ENCODE measurements at places on chromosomes 5 and 9.

DNA sequence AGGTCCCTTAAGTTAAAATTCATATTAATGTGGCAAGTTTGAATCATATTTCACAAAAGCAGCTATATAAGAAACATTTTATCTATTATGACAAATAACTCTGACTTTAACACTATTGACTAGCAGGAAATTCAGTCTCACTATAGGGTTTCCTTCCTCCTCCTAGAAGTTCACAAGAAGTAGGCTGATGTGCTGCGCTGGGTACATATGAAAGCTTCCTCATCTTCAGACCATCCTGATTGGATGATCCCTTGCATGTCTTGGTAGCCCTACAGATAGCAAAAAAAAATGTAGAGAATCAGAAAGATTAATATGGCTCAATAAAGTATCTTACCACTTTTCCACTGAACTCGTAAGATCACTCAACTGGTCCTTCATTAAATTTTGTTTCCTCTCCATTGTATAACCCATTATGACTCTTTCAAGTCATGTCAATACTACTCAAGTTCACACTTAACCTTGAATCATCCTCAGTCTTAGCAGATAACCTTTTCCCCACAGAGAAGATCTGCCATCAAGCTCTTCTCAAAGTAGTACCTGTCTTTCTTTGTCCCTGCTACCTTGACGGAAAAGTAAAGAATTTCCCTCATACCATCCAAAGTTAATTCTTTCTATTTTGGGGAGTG, 11.5 kb upstream of the PSIP1 start:
- no peak for DNase-seq

GRCh38 chr5:12141496-12141895, 237.2 kb upstream of the CTNND2 start:
- no peak for DNase-seq

DNA sequence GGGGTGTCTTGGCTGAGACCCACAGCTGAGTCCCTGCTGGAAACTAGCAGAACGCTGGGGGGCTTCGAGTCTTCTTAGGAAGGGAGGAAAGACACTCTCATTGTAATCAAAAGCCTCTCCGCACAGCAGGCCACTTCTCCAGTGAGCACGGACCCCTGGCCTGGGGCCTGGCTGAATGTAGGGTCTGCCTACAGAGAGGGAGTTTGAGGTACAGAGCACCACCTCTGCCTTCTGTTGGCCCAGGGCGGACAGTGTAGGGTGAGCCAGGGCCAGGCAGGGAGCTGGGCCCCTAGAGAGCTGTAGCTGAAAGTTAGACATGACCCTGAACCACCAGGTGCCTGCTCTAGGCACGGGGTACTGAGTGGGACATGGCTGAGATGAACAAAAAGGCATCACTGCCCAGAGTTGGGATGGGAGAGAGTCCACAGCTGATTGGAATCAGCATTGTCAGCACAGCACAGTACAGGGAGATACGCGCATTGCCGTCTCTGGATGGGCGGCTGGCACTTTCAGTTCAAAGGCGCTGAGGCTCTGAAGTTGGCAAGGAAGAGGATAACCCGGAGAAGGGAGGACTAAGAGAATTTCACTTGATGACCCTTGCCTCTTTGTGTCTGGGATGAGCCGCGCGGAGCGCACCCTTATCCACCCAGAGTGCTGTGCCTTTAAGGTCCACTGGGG, 363 bp upstream of the SLC25A48 start:
- DNase-seq: peak; percentile 13

- no peak for DNase-seq
These were observed 181.9 kb upstream of the MRPS30 start for GRCh38 chr5:44626846-44627245.

- DNase-seq: no peak
These were observed 123.7 kb downstream of the PRELID2 start for GRCh38 chr5:145711417-145711816.

GRCh38 chr9:37617161-37617560, 24.8 kb upstream of the TOMM5 start:
- no peak for DNase-seq

DNA sequence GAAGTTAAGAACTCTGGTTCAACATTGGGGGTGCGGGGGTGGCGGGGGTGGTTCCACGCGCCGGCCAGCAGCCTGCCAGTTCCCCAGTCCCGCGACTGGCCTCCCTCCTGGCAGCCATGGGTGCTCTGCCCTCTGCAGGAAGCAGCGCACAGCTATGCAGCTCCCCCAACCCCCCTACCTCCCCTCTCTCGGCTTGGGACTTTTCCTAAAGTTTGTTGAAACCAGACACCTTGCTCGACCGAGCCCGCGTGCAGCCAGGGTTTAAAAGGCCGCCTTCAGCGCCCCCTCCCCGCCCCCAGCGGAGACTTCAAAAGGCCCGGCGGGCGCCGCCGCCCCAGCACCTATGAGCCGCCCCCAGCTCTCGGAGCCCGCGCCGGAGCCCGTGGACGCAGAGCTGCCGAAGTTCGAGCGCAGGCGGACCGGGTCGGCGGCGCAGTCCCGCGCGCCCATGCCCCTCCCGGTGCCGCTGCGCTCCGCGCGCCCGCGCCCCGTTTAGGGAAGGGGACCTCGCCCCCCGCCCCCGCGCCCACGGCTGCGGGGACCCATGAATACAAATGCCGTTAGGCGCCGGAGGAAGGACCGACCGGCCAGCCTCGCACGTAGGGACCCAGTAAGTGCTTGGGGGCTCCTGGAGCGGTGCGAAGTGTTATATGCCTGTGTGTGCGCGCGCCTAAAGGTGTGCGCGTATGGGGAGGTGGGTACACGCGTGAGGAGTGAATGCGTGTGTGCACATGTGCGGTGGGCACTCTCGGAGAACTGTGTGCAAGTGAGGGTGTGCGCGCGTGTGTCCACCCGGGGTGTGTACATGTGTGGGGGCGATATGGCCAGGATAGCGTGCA, 1.4 kb upstream of the COL27A1 start:
- DNase-seq: no peak

DNA sequence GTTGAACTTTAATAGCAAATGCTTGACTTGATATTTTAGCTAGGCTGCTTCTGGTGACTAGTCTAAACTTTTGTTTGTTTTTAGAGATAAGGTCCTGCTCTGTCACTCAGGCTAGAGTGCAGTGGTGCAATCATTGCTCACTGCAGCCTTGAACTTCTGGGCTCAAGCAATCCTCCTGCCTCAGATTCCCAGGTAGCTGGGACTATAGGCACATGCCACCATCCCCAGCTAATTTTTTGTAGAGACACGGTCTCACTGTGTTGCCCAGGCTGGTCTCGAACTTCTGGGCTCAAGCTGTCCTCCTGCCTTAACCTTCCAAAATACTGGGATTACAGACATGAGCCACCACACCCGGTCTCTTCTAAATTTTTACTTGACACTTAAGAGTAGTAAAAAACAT, 20.7 kb downstream of the CDC37L1 start:
- no peak for DNase-seq

- no peak for DNase-seq
These were observed 37.9 kb downstream of the STOM start for GRCh38 chr9:121331992-121332685.

- DNase-seq: peak; percentile 72
These were observed 112.2 kb downstream of the RPS23 start for GRCh38 chr5:82165740-82166530.
